Skin of body (tissue), 3 donors: ENCODE measurements at places on chromosomes 11 and 22. TPM values are rescaled to one million over a fixed set of nuclear protein-coding genes. Genes with fewer than 3 reads are reported as not detected.
A peak's percentile ranks its signal among the peaks of the same experiment; 100 is the strongest.

GLB1L2 gene
- 2.7 TPM for total RNA-seq

MRGPRX3 gene
- not detected for total RNA-seq

LARGE2 gene
- 6.8 TPM for total RNA-seq

OR8B4 gene
- total RNA-seq, result not detected

OR5M8 gene
- total RNA-seq, result not detected

TUB gene
- total RNA-seq, result 20.2 TPM

SEPTIN5 gene
- 33.7 TPM for total RNA-seq

YPEL1 gene
- total RNA-seq, result 5.8 TPM

CARNS1 gene
- total RNA-seq, result 3.8 TPM

C22orf23 gene
- 0.20 TPM for total RNA-seq

LIF gene
- 1.9 TPM for total RNA-seq

B3GAT1 gene
- 0.79 TPM for total RNA-seq

IFITM1 gene
- 17.0 TPM for total RNA-seq

ACTN3 gene
- 13.5 TPM for total RNA-seq

- no peak for DNase-seq
Observed at GRCh38 chr11:55503449-55503848, 50.8 kb upstream of the OR4C15 start.

GRCh38 chr11:116598556-116598955 lies 174.2 kb downstream of the BUD13 start:
- DNase-seq, result no peak

- no peak for DNase-seq
Observed at GRCh38 chr22:20506543-20507252, 712 bp upstream of the MED15 start.

DNA sequence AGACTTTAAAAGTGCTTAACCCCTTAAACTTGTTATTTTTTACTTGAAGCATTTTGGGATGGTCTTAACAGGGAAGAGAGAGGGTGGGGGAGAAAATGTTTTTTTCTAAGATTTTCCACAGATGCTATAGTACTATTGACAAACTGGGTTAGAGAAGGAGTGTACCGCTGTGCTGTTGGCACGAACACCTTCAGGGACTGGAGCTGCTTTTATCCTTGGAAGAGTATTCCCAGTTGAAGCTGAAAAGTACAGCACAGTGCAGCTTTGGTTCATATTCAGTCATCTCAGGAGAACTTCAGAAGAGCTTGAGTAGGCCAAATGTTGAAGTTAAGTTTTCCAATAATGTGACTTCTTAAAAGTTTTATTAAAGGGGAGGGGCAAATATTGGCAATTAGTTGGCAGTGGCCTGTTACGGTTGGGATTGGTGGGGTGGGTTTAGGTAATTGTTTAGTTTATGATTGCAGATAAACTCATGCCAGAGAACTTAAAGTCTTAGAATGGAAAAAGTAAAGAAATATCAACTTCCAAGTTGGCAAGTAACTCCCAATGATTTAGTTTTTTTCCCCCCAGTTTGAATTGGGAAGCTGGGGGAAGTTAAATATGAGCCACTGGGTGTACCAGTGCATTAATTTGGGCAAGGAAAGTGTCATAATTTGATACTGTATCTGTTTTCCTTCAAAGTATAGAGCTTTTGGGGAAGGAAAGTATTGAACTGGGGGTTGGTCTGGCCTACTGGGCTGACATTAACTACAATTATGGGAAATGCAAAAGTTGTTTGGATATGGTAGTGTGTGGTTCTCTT lies 2.8 kb downstream of the MALAT1 start:
- DNase-seq, result no peak

DNA sequence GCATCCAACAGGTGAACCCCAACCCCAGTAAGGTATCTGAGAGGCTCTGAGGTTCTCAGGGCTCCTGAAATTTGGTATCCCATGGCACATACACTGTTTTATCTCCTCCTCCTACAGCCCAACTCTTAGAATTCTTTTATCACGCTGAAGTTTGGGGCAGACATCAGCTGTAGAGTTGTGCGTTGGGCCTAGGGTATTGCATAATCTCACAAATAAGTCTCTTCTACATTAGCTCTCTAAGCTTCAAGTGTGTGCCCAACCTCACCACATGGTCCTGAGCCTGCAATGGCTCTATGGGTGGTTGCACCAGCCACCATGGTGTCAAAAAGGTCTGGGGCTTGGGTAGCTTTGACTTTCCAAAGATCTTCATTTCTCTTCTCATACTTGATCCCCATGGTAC lies 603.0 kb downstream of the BUD13 start:
- no peak for DNase-seq

- DNase-seq, result no peak
Observed at GRCh38 chr11:2443881-2444820, at the start of gene TRPM5. TSS of gene TRPM5 (minus strand) at chr11:2444514. CDS start at chr11:2423036, 21,478 bp downstream.

DNA sequence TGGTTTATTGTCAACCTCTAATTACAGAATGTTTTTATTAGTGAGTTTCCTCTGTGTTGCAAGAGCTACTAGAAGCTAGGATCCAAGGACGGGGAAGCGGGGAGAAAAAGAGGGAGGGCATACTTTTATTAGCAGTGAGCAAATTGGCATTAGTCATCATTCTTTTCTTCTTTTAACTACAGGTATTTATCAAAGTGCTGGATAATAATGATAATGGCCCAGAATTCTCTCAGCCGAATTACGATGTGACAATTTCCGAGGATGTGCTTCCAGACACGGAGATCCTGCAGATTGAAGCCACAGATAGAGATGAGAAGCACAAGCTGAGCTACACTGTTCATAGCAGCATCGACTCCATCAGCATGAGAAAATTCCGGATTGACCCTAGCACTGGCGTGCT lies 179.7 kb upstream of the MTNR1B start:
- DNase-seq, result no peak

DNA sequence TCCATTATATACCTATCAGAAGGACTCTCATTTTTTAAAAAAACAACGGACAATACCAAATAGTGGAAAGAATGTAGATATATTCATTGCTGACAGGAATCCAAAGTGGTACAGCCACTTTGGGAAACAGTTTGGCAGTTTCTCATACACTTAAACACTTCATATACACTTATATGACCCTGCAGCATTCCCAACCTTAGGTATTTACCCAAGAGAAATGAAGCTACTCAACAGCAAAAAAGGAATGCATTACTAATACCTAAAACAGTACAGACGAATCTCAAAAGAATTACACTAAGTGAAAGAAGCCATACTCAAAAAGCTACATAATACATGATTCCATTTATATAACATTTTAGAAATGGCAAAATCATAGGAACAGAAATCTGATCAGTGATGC lies 51.5 kb downstream of the RBFOX2 start:
- DNase-seq, result no peak

GRCh38 chr22:45455212-45455611 lies 41.7 kb downstream of the RIBC2 start:
- no peak for DNase-seq

DNA sequence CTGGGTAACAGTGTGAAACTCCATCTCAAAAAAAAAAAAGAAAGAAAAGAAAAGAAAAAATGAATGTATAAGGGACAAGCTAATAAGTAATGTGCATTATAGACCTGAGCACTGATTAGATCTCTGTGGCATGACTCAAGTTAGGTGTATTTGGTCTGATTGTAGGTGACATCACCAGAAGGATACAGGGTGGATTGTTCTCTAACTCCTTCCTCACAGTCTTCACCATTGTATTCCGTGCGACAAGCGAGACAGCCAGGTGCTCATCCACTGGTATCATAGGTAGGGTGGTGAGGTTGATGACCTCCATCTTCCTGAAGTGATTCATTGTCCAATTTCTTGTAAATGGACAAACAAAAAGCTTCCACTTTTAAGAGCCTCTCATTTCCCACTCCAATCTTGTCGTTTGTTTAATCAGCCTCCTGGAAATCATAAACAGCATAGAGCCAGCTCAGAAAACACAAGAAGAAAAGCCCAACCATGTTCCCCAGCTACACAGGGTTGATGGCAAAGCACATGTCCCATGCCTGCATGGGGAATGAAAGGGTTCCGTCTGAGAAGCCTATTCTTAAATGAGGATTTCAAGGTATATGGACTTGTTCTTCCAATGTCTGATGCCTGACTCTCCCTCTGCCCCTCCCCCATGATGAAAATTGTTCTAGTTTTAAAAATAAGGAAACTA lies 6.2 kb downstream of the FAM227A start:
- DNase-seq, result no peak

GRCh38 chr11:69093106-69093505 lies 44.4 kb downstream of the TPCN2 start:
- DNase-seq, result no peak

DNA sequence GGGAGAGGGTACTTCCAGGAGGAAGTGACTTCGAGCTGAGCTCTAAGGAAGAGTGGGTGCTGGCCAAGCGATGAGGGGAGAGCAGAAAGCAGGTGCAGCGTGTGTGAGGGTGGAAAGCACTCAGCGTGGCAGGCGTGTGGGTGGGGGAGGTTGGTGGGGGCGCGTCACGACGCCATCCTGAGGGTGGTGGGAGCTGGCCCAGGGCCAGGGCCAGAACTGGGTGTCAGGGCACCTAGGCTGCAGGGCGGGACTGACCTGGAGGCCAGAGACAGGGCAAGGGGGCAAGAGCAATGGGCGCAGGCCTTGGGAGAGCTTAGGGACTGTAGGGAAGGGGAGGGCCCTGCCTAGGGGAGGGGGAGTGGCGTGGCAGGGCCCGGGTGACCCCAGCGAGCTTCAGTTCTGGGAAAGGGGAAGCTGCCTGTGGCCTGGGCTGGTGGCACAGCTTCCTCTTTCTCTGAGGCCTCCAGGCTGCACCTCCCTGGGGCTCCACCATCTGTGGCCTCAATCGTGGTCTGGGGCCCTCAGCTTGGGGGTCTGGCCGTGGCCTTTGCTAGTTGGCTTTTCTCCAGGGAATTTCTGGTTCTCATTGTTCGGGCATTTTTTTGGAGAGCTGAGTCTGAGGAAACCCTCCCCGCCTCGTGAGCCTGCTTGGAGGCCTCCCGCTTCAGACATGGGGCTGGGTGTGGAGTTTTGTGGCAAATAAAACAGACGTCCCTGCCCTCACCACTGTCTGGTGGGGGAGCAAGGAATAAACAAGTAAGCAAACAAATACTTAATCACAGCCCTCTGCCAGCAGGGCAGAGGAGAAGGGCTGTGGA lies 8.9 kb downstream of the RELT start:
- DNase-seq, result peak; percentile 46

- DNase-seq, result no peak
Observed at GRCh38 chr11:126918556-126918955, 82.0 kb downstream of the KIRREL3 start.

GRCh38 chr11:114170226-114170625 lies 110.7 kb downstream of the ZBTB16 start:
- DNase-seq, result no peak

DNA sequence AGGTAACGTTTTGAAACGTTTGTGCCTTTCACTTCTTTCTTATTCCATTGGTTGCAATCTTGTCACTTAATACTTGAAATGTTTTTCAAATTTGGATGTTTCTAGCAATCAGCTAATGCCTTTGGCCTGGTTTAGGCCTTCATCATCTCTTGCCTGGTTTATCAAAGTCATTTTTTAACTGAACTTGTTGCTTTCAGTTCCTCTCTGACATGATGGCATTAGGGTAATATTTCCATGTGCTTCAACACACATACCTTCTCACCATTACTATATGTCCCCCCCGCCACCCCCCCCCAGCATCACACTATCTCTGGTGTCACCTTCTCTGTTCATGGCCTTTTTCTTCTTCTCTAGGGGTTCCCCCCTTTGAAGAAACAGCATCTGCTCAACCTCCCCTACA lies 1.5 kb upstream of the SYT9 start:
- no peak for DNase-seq

GRCh38 chr11:89437317-89437716 lies 53.9 kb downstream of the NOX4 start:
- DNase-seq, result no peak

- no peak for DNase-seq
Observed at GRCh38 chr11:126821827-126822226, 178.7 kb downstream of the KIRREL3 start.

DNA sequence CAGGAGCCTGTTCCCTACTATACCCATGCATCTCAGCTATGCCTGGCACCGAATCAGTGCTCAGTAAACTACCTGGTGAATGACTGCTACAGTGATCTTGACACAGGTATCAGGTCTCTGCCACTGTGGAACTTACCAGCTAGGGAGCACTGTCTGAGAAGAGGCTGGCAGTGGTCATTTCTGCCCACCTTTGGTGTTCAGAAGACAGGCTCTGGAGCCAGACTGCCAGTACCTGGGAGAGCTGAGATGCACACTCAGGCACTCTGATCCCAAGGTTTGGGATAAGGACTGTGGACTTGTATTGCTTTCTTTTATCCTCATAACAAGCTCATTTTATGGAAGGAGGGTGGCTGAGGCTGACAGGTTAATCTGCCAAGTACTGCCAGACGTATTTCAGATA lies 52.7 kb downstream of the SYN3 start:
- DNase-seq, result no peak

- DNase-seq, result no peak
Observed at GRCh38 chr11:35160246-35160824, 21.4 kb downstream of the CD44 start.

- no peak for DNase-seq
Observed at GRCh38 chr22:24532075-24532474, 22.9 kb downstream of the GUCD1 start.

- DNase-seq, result no peak
Observed at GRCh38 chr11:62860835-62861563, 19.7 kb upstream of the SLC3A2 start.

DNA sequence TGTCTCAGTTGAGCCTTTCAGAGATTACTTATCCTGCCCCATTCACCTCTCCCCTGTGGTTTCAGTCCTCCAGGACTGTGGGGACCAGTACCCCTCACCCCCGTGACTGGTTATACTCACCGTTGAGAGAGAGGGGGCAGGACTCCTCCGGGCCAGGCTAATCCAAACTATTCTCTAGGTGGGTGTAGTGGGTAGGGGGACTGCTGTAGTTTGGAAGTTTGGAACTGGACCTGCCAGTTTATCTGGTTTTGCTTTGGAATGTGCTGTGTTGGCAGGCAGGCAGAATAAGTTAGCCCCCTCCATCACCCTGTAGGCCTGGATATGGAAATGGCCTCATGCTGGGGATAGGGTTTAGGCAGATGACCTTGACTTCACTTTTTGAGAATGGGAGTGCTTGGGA lies 13.5 kb downstream of the TEAD1 start:
- DNase-seq, result no peak

GRCh38 chr11:109752212-109752825 lies 330.3 kb downstream of the C11orf87 start:
- DNase-seq, result no peak

GRCh38 chr11:44732564-44732963 lies 5.8 kb downstream of the TSPAN18 start:
- no peak for DNase-seq

DNA sequence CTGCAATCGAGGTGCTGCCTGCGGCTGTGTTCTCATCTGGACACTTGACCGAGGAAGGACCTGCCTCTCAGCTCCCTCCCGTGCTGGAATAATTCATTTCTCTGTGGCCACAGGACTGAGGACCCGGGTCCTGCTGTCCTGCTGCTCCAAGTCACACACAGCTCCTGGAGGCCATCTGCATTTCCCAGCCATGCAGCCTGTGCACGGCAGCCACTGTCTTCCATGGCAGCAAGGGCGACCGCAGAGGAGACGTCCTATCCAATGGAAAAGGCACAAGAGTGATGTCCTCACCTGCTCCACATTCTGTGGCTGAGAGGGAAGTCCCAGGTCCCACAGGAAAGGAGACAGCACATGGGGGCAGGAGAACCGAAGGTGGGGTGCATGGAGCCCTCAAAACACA lies 495.8 kb downstream of the BRD1 start:
- no peak for DNase-seq
